GM04503 (cell line): ENCODE measurements at places on chromosomes 4 and X.

GRCh38 chr4:140695483-140695882, 60.7 kb downstream of the TBC1D9 start:
- no peak for DNase-seq

GRCh38 chrX:140767646-140768045, 58.1 kb downstream of the LINC00632 start:
- DNase-seq, result no peak

DNA sequence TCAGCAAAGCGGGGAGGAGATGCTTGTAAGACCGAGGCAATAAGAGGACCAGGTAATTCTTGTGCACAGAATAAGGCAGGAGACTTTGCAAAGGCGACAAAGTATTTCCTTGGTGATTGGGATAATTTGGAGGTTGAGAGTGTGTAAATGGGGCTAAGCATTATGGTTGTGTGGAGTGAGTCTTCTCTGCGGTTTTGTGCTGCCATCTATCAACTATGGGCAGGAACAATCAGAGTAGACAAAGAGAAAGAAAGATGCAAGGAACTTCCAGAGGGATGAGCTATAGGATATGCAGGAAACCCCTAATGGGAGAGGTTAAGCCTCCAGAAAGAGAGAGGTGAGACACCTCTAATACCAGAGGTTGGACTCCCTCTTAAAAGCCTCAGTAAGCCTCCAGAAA, 339.8 kb downstream of the PAPSS1 start:
- DNase-seq, result no peak

GRCh38 chr4:159268607-159269006, 165.7 kb downstream of the RAPGEF2 start:
- DNase-seq, result no peak
